Activated CD4-positive, CD25-positive, alpha-beta regulatory T cell treated with anti-CD3 and anti-CD28 coated beads, Interleukin-2, amount 50 U/mL, for 24 hours (primary cell): ENCODE measurements at places on chromosomes 2 and 18.

DNA sequence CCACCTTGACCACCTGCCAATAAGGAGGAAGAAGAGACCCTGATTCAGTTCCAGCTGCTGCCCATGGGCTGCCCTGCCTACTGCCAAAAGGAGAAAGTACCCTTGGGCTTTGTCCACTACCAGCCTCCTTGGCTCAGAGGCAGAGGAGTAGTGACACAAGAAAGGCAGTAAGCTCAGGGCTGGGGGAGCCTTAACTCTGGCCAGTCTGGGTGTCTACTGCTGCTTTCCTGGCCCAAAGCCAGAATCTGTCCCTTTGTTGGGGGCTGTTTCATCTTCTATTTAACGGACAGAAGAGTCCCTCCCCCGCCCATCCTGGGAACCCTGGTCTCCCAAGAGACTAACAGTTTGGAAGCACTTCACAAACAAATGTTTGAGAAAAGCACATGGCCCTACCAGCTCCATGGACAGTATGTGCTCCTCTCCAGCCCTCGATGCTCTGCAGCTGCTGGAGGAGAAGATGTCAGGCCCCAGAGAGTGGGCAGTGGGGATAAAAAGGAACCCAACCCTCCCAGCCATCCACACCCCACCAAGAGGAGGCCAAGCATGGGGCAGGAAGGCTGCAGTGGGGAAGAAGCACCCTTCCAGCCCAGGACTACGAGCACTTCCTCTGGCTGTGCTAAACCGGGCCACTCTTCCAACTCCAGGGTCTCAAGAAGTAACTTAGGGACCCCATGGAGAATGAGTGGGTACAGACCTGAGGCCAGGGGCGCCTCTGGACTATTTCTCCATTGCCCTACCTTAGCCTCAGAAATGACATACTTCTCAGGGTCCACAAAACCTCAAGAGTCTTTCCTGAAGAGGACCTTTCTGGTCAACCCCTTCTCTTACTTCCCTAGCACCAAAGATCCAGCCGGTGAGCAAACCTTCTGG, 1.2 kb downstream of the ATG9A start:
- ATAC-seq, result no peak

DNA sequence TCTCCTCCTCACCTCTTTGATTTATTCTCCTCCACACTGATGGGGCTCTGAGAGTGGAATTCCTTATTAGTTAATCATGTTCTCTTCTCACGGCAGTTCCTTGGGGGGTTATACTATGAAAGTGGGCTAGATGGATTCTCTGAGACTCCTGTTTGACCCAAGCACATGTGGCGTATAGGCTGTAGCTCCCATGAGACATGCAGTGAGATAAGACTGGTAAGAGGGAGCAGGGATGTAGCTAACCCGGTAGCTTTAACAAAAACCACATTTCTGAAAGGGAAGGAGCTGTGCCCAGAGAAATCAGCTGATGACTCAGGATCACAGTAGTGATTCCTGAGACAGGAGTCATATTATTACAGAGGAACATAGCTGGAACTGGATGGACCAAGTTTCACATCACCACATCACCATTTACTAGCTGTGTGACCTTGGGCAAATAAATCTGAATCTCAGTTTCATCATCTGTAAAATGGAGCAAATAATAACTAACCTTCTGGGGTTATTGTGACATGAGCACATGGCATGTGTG, 82.9 kb downstream of the CRIM1 start:
- ATAC-seq, result no peak

DNA sequence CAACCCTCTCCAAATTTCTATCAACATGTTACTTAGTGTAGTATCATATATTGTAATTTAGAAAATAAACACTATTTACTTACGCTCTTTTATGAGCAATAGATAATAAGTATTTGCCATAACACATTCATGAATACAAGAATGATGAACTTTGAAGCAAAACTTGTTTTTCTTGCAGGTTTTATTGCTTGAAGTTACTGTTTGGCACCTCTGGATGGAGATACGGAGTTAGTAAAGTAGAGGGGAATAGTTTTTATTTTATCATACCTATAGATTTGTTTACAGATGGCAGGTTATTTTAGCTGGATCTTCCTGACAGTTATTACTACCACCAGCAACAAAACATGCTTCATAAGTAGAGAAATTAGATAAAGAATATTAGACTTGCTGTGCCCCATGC, 274.2 kb upstream of the LRRTM4 start:
- ATAC-seq, result no peak

- ATAC-seq, result no peak
These were observed at the start of gene SIX2 for GRCh38 chr2:45009303-45009927. TSS of gene SIX2 (minus strand) at chr2:45009452. CDS start at chr2:45009110, 342 bp downstream.

DNA sequence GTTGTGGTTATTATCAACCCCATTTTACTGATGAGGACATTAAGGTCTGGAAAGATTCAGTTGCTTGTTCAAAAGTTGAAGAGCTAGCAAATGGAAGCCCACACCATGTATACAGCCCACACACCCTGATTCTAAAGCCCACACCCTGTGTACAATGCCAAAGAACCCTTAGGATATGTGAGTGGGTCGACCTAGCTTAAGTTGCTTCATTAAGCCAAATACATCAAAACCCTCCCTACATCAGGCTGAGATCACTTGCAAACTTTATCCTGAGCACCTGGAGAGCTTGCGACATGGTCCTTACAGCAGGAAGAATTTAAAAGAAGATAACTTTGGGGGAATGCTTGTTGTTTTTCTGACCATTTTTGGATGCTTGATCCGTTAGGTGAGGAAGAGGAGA, 435 bp upstream of the ARHGAP25 start:
- no peak for ATAC-seq

DNA sequence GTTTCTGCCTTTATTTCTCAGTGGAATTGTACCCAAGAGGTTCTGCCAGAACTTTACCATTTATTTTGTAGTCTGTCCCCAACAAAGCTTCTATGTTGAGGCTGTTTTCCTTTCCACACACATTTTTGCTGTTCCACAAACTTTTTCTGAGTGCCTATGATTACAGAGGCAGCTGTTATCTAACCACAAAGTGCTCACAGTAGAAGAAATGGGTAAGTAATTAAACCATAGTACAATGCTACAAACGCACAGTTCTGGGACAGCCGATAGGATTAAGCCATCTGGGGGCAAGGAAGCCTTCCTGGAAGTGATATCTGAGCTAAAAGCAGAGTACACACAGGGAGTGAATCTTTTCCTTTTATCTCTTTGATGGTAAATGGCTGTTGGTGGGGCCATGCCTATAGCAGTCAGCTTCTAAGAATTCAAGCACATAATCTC, 3.9 kb upstream of the MGAT4A start:
- no peak for ATAC-seq

GRCh38 chr2:128510701-128511397, 192.2 kb upstream of the HS6ST1 start:
- no peak for ATAC-seq

- ATAC-seq, result no peak
These were observed 55.9 kb downstream of the FEZ2 start for GRCh38 chr2:36541891-36542595.

DNA sequence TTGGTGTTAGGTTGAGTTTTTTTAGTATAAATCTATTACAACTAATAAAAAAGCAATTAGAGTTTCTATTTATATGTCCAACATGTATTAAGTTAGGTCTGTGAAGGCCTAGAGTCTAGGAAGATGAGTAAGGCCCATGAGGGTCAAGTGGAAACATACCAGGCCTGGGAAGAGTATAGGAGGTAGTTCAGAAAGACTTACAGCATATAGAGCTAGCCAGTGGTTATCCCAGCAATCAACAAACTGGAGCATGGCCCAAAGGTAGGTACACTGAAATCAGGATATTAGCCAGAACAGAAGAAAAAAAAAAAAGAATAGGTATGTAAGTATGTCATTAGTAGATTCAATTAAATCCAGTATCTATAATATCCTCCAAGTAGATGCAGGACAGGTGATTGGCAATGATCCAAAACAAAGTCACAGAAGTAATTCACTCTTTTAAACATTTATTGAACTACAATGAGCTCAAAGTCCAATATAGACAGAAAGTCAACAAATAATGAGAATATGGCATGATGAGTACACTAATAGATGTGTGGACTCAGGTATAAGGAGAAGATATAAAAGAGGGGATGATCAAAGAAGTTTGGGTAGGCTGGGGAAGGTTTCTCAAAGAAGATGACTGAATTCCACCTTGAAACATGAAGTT, 70.3 kb downstream of the IKZF2 start:
- ATAC-seq, result no peak

GRCh38 chr2:198498516-198498915, 694.1 kb downstream of the PLCL1 start:
- ATAC-seq, result no peak

GRCh38 chr18:40612356-40612755, 1342.7 kb upstream of the PIK3C3 start:
- ATAC-seq, result no peak

DNA sequence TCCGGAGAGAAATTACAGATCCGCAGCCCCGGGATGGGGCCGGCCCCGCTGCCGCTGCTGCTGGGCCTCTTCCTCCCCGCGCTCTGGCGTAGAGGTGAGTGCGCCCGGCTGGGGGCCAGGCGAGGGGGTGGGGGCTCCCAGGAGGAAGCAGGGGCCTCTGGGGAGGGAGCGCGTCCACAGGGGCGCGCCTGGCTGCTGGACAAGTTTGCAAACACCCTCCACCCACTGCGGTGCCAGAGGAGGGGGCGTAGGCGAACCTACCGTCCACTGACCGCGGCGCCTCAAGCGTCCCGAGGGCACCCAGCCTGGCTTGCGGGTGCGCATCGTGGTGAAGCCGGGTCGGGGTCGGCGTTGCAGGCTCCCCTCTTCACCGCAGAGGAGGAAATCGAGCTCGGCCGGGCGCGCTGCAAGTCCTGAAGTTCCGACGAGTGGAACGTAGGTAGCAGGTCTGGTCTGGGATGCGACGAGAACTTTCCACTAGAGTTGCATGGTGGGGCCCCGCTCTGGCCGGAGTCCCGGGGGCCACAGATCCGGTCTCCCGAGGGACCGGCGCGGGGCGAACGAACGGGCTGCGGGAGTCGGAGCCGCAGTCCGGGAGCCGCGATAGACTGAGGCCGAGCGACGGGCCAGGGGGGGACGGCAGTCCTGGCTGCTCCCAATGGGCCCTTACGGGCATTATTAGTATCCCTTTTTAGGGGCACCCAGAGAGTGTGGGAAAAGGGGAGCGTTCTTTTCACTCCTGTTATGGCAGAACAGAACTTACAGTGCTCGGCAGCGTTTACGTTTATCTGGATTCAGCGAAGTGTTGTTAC, 502 bp downstream of the MERTK start:
- peak; percentile 34 for ATAC-seq

GRCh38 chr2:240832205-240832727, 12.2 kb upstream of the KIF1A start:
- peak; percentile 90 for ATAC-seq

DNA sequence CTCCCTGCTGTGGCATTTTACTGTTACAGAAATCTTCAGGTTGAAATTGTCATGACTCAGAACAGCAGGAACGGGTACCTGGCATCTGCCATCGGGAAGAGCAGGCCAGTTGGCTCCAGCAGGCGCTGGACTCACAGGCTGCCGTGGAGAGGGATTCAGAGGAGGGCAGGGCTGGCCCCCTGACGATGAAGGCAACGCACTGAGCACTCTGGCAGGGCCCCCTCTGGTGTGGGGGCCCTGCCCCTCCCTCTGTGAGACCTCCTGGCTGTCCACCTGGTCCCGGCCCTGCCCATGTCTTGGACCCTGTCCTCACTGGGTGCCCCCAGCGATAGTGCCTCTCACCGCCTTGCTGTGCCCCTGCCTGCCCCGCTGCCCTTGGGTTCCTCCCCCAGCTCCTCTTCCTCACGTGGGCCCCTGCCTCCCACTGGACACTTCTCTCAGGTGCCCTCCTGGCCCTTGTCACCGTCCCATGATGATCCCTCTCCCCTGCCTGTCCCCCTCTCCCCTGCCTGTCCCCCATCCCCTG, 23.3 kb upstream of the ALLC start:
- no peak for ATAC-seq

DNA sequence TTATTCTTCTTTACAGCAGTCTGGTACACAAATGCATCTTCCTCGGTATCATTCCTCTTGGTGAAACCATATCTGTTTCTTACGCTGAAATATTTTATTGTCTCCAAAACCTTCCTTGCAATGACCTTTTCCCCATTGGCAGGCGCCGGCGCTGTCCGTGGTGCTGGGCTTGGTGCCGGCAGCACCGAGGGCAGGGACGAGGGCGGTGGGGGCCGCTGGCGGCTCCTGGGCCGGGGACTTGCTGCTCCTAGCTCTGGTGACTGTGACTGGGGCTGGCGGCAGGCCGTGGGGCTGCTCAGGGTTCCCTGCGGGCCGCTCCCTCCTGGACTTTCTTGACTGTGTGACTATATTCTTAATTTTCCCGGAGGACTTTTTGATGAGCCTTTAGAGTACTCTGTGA, 72.5 kb downstream of the GPR39 start:
- ATAC-seq, result no peak

DNA sequence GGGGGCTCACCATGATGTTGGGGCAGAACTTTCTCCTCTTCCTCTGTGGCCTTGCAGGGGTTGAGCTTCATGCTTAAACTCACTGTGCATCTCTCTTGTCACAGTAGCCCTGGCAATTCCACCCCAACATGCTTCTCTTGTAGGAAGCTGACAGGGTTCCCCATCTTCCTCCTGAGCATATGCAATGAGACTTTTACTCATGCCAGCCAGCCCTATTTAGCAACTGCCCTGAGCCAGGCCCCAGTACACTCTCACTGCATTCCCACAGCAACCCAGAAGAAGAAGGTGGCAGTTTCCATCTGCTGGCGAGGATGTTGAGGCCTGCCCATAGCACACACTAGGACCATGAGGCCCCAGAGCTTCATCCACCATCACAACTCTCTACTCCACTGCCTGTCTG, 72.2 kb upstream of the TEX51 start:
- no peak for ATAC-seq

DNA sequence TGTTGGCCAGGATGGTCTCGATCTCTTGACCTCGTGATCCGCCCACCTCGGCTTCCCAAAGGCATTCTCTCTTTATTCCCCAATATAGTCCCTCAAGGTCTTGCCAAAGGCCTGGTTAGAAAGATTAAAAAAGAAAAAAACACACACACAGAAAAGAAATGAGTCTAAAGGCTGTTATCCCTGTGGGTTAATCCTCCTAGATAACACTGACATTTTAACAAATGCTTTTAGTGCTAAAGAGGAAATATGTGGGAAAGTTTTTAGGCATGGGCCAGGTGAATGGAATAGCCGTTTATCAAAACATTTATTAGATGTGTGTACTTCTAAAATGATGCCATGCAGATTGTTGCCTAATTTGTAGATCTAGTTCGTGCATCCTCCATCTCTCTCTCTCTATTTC, 261.6 kb upstream of the FN1 start:
- ATAC-seq, result no peak

DNA sequence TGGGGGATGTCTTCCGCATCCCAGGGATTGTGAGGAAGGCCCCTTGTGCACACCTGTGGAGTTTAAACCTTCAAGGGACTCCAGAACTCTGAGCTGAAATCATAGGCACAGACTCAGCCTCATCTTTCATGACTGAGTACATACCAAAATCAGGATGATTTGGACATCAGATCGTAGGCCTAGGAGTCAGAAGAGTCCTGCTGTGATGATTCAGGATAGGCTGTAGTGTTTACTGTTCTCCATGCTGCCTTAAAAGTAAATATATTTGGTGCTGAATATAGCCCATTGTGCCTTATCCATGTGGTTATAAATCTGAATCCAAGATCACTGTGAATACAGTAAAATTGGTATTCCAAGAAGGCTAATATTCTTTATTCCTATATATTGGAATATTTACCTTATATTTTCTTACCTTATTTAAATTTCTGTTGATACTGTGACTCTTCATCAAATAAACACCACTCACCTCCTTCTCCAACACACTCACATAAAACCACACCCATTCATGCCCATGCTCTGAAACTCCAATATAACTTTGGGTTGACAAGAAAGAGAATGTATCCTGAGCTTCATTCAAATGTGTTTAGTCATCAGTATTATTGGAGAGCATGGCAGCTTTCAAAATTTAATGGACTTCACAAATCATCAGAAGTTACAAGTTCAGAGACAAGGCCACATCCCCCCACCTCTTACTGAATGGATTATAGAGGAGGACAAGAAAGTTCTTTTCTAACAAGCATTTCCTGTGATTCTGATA, 561.4 kb upstream of the LINC00305 start:
- ATAC-seq, result no peak
